ENCODE measurements at places on chromosomes 5 and 9.
A peak's percentile ranks its signal among the peaks of the same experiment; 100 is the strongest.

DNA sequence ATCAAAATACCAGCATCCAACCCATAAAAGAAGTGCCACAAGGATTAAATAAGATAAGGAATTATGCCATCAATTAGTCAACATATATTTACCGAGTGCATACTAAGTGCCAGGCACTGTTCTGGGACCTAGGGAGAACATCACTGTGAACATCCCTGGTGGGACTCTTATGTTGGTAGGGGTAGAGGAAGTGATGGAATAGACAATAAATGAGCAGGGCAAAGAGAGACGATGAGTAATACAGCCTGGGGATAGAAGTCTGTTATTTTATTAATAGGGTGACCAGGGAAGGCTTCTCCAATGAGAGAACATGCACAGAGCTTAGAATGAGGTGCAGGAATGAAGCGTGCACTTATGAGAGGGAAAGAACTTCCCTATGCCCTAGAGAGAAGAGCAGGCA is 47.4 kb upstream of the VLDLR start:
- no peak for DNase-seq

DNA sequence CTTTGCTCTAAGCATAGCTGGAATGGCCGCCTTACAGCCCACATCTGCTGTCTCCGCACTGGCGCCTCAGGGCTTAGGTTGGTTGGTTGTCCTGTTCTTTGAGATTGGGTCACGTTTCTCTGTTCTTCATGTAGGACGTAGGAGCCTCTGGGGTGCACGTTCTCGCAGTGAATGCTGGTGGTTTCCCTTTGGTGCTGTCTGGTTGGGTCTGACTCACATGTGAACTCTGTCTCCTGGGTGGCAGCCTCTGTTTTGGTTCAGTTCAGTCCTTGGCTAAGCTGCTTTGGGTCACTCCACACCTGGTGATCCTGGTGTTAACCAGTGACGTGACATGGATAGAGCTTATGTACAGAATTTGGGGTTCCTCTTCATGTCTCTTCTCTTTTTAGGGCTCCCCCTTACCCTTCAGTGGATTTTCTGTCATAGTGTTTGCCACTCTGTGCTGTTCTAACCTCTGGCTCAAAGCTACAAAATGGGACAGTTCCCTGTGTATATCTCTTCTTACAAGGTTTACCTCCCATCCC is 12.6 kb upstream of the LPCAT1 start:
- no peak for DNase-seq

- peak; percentile 76 for DNase-seq
Observed at GRCh38 chr5:14476786-14477435, 104.7 kb upstream of the OTULINL start.

DNA sequence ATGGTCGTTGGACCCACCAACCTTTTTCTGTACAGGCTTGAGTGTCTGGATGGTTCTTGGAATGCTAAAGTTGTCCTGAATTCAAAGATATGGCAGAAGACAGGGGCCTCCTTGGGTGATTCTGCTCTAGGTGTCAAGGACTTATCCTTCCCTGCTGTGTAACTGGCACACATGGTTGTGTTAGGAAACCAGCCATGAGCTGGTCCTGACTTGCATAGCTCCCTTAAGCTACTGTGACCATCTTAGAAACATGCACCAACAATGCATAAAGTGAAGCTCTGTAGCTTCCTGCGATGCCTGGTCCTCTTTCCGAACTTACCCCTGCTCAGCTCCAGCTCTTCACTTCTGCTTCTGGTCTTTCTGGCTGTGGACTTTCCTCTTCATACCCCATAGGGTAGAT is 224.6 kb downstream of the TLE4 start:
- no peak for DNase-seq
